Lung (tissue), 17 donors: ENCODE measurements at places on chromosomes 4 and X. TPM values are rescaled to one million over a fixed set of nuclear protein-coding genes. Genes with fewer than 3 reads are reported as not detected.

The MAN2B2 gene
- 36.1 TPM for total RNA-seq

The UGT2A3 gene
- total RNA-seq, result not detected

The CPZ gene
- 2.0 TPM for total RNA-seq

The DIAPH2 gene
- 23.0 TPM for total RNA-seq

The RNF212 gene
- total RNA-seq, result 8.8 TPM

DNA sequence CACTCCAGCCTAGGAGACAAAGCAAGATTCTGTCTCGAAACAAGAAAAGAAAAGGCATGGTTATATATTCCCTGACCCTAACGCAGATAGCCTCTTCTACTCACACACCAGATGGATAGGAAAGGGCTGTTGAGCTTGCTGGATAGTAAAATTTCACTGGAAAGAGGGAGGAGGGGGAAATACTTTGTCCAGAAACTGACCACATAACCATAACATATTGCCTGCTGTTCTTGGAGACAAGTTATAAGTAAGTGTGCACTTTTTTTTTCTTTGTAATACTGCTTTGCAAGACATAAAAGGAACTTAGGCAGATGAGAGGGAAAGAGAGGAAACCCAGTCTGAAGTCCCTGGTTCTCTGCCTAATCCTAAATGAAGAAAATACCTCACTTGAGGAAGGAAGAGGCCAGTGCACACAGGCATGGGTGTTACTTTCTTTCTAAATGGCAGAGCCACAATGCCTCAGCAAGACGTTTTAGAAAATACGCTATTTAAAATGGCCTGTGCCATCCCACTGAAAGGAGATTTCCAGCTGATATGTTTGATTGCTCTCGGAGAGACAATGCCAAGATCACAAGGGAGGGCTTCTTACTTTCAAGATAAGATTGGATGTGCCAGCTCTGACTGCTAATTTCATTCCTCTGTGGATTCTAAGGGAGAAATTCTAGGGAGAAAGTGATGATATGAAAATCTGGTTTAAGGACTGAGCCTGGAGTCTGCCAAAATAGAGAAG is 140.6 kb downstream of the DCTD start:
- no peak for DNase-seq

GRCh38 chrX:111465669-111466068 is 45.8 kb upstream of the SERTM2 start:
- no peak for DNase-seq

GRCh38 chr4:173990126-173990868 is 293.2 kb downstream of the FBXO8 start:
- peak; percentile 13 for DNase-seq

DNA sequence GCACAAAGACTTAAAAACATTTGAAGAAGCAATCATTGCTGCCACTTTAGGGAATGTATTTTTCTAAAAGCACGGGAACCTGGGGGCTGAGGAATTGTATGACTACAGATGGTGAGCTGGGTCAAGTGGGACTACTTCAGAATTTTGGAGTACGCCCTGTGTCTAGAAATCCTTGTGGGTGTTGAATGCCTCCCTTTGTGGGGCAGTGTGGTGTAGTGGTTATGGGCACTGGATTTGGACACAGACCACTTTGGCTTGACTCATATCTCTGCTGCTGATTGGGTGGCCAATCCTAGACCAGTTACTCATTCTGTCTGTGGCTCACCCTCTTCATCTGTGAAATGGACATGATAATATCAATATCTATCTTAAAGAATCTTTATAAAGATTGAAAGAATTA is 155.0 kb upstream of the RPS6KA3 start:
- DNase-seq, result no peak

DNA sequence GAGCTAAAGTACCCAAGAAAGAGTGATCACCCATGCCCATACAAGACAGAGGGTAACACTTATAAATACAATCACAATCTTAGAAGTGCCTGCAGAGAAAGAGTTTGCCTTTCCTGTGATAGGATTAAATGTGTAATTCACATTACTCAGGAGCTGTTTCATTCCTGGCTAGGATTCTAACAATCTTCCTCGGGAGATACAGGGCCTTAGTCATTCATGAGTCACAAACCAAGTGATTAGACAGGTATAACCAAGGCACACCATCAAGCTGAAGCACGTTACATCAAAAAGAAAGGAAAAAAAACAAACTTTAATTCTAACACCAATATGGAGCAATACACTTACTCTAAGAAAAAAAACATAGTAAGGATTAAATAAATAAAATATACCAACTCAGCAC is 14.9 kb downstream of the ABCG2 start:
- DNase-seq, result no peak

DNA sequence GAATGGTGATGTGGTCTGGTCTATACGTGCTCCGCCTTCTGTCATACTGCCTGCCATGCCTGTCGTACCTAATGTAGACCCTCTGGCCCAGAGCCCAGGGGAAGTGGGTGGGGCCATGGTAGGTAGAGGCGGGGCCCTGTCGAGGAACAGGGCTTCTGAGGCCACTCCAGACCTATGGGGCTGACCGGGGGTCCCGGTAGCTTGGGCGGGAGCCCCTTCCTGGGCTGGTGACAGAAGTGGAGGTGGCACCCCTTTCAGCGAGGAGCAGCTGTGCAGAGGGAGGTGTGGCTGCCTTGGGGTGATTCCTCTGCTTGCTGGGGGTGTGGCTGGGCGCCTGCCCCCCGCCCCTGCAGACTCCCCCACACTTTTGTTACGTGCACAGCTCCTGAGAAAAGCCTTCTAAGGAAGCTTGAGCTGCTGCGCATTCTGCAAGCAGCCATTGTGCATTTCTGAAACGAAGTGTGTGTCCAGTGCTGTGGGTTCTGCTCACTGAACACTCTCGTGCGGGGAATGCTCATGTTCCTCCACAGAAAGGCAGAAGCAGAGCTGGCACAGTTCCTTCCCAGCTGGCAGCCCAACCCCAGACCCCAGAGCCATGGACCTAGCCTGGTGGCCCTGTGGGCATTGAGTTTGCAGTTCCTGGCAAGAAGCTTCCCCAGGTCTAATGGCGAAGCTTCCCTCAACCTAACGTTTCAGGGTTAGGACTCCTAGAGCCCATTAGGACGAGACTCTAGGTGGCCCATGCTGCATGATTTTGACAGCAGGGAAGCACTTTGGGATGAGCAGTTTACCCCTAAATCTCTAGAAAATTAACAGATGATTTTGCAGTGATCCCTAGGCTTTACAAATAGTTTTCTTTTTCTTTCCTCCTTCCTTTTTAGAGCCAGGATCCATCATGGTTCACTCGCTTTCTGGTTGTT is 72.7 kb upstream of the HGFAC start:
- no peak for DNase-seq

DNA sequence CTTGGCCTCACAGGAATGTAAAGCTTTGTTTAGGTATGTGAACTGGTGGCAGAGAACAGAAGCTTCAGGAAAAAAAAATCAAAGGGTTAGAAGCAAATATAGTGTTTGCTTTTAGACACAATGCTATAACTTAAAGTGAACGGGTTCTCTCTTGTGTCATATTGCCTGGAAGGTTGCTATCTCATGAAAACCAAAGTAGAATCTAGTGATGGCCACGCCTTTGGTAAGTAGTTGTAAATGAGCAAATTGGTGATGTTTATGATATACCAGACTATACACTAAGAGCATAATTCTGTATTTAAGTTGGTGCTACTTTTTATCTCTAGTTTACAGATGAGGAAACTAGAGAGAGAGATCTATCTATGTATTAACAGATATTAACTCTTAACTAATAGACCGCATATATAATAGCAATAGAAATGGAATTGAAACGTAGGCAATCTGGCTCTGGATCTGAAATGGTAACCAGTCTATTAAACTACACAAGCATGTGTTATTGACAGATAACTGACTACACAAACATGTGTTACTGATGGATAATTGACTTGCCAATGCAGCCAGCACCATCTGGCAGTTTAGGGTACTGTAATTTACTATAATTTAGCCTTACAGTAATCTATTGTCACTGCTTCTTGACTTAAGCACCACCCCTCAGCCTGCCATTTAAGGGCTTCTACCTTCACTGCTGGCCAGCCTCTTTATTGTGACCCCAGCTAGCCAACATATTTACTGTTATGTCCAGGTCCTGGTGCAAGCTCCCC is 40.8 kb downstream of the HCCS start:
- no peak for DNase-seq

DNA sequence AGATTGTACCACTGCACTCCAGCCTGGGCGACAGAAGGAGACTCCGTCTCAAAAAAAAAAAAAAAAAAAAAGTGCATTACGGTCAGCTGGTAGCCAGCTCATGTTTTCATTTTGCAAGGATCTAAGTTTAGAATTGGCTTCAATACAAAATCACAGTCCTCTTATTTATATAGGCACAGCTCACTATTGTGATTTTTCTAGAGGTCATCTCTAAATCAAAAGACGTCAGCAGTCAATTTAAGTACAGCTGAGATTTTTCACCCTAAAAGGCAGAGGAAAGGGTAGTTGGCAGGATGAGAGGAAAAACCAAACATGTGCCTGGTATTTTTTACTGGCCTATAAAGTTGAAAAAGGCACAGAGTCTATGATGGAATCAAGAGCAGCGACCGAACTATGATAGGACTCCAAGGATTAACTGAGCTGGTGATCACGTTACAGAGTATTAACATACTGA is 30.8 kb downstream of the ASB5 start:
- peak; percentile 78 for DNase-seq

DNA sequence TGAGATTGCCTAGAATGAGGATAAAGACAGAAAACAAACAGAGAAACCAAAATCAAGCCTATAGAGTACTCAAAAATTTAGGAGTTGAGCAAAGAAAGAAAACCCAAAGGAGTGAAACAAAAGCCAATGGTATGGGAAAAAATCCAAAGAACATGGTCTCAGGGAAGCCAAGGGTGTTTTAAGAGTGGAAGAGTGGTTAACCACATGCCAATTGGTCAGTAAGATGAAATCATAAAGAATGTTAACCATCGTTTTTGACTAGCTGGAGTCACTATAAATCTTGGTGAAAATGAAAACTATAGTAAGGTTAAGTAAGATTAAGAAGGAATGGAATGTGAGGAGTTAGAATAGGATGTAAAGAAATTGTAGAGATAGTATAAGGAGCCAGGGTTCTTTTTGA is 64.7 kb upstream of the RPL34 start:
- no peak for DNase-seq

GRCh38 chrX:79371101-79371500 is 4.0 kb upstream of the ITM2A start:
- DNase-seq, result no peak

- DNase-seq, result no peak
Measured at GRCh38 chr4:149723065-149723464, 92.6 kb downstream of the IQCM start.

DNA sequence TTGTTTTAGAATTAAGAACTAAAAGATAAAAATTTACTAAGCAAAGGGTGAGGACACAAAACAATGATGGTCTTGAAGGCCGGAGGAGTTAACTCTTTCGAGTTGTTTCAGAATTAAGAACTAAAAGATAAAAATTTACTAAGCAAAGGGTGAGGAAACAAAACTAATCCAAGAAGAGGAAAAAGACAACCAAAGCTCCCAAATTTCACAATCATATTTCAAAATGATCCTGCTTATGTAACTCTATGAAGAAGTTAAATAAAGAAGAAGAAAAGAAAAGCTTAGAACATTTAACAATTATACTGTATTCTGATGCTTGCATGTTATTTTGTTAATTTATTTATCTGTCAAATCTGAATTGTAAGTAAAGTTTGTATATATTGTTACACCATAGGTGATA is 154.8 kb upstream of the SLIT2 start:
- no peak for DNase-seq

DNA sequence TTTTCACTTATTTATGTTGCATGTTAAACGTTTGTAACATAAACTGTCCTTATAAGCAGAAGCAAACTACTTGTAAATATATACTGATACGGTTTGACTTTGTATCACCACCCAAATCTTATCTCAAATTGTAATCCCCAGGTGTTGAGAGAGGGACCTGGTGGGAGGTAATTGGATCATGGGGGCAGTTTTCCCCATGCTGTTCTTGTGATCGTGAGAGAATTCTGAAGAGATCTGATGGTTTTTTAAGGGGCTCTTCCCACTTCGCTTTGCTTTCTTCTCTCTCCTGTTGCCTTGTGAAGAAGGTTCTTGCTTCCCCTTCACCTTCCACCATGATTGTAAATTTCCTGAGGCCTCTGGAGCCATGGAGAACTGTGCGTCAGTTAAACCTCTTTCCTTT is 87.1 kb upstream of the MAPK10 start:
- no peak for DNase-seq

DNA sequence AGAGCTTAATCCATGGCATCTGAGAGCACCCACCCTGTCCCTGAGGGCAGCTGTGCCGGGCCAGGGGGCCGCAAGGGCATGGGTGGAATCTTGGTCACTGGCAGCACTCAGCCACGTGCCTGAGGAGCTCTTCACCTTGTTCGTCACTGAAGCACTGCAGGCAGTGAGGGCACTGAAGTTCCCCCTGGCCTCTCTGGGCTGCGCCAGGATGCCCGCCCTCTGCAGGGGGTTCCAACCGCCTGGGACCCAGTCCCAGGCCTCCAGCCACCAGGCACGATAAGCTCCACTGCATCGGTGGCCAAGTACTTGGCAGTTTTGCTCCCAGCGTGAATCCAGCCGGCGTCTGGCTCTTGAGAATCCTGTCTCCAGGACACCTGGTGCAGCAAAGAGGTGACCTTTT is 96.4 kb upstream of the MED14 start:
- no peak for DNase-seq

- no peak for DNase-seq
Measured at GRCh38 chr4:89797117-89797516, 39.8 kb downstream of the SNCA start.
